ENCODE measurements at places on chromosomes 4 and X.

DNA sequence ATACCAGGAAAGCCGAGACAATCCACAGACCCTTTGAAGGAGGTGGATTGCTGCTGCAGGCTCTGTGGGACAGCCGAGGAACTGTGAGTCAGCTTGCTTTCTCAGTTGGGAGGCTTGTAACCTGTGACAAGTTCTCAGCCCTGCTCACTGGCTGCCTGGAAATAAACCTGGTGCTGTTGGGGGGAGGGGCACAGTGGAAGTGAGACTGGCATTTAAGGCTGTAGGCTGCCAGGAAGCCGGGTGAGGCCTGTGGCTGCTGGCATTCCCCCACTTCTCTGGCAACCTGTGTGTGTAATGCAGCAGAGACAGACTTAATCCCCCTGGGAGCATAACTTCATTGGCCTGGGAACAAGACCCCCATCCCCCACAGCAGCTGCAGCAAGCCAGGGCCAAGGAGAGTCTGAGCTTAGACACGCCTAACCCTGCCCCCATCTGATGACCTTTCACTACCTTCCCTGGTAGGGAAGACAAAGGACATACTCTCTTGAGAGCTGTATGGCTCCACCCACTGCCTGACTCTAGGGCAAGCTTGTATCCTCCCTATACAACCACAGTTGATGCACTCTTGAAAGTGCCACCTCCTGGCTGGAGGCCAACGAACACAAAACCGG, 64.1 kb downstream of the ALPK1 start:
- no peak for DNase-seq

GRCh38 chr4:88999392-88999930, 57.5 kb downstream of the FAM13A start:
- DNase-seq, result no peak

DNA sequence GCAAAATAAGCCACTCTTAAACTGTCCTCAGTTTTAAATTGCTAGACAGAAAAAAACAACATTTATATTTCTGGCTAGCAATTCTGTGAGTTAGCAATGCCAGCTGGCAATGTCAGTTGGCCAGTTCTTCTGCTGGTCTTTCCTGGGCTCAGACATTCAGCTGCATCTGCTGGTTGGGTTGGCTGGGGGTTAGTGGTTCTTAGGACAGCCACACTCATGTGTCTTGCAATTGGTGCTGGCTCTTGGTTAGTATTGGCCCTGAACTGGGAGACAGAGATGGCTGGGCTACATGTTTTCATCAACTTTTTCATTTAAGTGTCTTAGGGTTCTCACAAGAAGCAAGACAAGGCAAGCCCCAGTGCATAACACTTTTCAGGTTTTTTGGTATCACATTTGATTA, 48.0 kb upstream of the PDLIM5 start:
- no peak for DNase-seq

GRCh38 chr4:7960790-7961655, 21.4 kb upstream of the AFAP1 start:
- peak; percentile 98 for DNase-seq

GRCh38 chrX:149510386-149510785, 5.3 kb upstream of the IDS start:
- no peak for DNase-seq

GRCh38 chr4:48247878-48248558, 21.6 kb downstream of the TEC start:
- no peak for DNase-seq

DNA sequence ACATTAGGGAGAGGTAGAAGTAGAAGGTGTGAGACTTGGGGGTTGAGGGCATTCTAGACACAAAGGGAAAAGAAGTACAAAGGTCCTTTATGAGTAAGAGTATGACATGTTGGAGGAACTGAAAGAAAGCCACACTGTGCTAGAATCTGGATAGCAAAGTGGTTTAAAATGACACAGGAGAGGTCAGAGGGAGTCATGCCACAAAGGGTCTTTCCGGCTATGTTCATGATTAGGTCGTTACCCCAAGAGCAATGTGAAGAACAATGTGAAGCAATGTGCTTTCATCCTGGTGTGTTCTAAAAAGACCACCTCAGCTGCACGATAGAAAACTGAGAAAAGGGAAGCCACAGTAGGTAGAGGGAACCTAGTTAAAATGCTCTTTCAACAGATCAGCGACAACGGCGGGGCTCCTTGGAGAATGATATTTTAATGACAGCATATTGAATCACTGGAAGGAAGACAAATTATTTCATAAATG, 29.2 kb downstream of the SMIM14 start:
- DNase-seq, result no peak

DNA sequence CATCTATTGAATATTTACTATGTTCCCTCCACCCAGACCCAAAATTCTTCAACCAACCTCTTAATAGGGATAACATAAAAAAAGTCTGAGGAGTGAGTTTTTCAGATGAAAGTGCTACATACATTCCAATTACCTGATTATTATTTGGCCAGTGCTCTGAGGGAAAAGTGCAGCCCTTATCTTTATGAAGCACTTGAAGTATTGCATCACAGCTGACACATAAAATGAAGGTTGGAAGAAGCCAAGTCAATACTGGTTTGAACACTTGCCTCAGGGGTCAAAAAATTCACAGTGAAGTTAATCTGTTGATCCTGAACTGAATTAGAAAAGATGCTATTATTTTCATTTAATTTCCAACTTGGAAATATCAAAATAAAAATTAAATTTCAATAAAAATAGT, 498.9 kb downstream of the INPP4B start:
- no peak for DNase-seq

GRCh38 chr4:8041172-8041571, 101.5 kb upstream of the AFAP1 start:
- DNase-seq, result no peak

- no peak for DNase-seq
Observed at GRCh38 chr4:31983246-31983645, 1263.1 kb downstream of the PCDH7 start.

GRCh38 chrX:42823443-42823842, 45.5 kb upstream of the PPP1R2C start:
- no peak for DNase-seq

DNA sequence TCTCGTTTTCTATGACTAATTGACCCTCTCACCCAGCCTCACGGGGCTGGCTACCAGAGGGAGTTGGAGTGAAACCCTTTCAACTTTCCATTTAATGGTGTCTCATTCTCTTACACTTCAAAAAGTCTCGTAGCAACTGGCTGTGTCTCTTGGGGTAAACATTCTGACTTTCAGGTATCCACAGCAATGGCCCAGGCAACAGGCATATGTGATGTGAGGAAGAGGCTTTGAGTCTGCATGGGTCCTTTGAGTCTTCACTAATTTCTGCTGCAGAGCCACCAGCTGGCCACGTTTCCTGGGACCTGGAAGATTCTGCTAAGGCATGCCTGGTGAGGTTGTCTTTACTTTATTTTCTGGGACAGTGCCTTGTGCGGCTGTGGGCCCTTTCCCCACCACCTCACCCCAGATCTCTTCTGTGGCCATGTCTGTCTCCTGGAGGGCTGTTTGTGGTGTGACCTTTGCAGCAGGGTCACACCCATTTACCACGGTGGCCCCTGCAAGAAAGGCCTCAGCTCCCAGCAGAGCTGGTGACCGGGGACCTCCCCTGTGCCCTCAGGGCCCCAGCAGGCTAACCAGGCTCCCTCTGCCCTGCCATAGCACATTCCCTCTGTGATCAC, 112.5 kb upstream of the FRG1 start:
- DNase-seq, result no peak

DNA sequence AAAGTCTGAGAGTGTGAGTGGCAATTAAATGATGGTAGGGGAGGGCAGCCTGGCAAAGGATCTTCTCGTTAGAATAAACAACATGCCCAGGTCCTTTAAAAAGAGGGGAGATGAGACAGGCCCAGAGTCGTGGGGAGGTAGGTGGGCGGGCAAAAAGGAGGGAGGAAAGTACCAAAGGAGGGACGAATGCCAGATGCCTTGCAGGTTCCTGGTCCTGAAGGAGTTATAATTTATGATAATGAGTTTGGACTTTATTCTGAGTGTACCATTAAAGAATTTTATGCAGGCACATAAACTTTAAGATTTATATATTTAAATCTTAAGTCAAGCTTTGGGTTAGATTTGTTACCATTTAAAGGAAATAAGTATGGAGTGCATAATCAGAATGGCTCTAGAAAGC, 62.3 kb upstream of the SMARCA5 start:
- no peak for DNase-seq

GRCh38 chr4:129899849-129900248, 803.9 kb downstream of the C4orf33 start:
- DNase-seq, result no peak

DNA sequence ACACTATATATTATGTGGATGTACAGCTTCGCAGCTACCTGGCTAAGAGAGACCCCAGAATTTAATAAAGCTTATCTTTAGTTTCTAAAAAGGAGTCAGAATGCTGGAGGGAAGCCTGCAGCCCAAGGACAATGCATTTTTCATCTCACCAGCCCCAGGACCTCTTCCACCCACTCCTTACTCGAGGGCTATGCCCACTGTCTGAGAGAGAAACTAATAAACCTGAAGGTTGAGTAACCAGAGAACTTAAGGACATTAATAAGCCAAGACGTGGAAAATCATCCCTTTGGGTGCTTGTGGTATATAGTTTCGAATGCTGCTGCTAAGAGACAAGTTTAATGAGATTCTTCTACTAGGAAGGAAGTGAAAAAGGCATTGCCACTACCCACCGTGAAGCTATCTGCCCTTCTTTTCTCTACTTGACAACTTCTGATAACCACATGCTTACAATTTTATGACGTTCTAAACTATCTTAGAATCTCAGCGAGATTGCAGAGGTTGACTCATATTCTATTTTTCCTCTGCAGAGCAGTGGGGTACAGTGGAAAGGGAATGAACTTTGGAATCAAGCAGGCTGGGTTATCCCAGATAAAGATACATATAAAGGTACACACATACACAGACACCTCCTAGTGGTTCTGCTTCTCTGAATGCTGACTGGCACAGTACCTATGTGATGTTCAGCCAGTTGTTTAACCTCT, 3.3 kb downstream of the RELL1 start:
- no peak for DNase-seq

- DNase-seq, result no peak
Observed at GRCh38 chr4:94581766-94582165, 130.0 kb downstream of the PDLIM5 start.

DNA sequence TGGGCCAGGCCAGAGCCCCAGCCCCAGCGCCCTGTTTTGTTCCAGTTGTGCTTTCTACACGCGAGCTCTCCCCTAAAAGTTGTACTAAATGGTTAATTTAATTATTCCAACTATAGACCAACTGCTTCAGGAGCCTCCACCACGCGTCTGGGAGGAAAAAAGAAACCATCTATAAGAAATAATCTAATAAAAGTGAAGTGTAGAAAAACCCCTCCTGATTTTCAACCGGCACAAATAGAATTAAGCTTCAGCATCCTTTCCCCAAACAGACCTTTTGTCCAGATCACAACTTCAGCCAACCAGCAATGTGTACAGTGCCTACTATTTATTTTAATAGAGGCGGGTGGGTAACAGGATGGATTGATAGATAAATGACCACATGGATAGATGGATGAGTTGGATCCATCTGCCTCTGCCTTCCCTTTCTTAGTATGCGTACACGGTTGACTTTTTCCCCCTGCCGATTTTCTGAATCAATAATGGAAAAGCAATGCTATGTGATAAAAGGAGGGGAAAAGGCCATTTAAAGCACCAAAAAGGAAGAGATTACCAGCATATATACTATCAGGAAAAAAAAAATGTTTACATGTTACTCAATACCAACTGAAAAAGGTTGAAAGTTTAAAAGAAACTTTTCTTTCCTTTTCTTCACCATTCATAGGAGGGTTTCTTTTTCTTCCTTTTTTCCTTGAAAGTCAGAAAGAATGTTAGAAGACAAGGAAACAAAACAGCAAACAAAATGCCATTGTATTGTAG, 3.7 kb upstream of the PHOX2B start:
- no peak for DNase-seq

DNA sequence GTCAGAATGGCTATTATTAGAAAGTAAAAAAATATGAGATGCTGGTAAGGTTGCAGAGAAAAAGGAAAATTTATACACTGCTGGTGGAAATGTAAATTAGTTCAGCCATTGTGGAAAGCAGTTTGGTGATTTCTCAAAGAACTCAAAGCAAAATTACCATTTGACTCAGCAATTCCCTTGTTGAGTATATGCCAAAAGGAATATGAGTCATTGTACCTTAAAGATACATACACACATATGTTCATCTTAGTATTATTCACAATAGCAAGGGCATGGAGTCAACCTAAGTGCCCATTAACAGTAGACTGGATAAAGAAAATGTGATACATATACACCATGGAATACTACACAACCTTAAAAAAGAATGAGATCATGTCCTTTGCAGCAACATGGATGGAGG, 148.2 kb downstream of the COMMD8 start:
- no peak for DNase-seq

DNA sequence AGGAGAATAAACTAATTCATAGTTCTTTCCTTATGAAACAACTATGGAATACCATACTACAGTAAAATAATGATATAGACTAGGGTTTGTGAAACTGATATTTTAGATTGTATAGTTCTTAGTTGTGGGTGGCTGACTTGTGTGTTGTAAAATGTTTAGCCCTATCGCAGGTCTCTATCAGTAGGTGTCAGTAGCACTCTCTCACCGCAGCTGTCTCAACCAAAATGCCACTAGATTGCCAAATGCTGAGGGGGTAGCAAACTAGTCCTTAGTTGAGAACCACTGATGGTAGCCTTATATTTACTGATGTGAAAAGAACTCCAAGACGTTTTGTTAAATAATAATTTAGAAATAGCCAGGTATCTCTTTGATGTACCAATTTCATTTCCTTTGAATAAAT, 48.1 kb downstream of the RHOXF2B start:
- DNase-seq, result no peak

DNA sequence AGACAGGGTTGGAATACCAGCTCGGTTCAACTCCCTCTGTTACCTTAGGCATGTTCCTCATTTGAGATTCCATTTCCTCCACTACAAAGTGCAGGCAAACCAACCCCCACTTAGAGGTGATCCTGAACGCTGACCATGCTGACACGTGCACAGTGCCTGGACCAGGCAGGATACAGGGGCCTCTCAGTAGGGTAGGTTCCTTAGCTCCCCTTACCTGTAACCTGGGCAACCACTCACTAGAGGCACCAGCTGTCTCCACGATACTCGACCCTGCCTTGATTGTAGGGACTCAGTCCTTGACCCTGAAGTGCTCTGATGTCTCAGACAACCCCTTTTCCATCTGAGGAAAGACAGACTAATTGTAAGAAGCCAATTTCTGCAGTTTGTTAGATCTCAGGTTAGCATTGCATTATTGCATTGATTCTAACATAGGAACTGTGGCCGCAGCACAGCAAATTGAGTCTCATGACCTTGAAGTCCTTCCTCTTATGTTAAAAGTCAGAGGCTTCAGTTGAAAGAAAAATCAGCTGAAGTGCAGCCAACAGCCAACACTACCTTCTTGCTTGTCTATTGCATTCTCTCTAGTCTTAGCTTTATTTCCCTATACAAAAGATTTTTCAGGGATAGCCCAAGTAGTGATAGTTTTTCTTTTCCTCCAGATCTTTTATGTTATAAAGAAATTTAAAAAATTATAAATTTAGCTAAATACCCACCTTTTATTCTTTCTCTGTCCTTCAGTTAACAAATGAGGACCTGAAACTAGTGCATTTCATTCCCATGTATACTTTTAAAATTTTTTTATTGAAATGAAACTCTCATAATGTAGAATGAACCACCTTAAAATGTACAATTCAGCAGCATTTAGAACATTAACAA, 11.2 kb upstream of the C1QTNF7 start:
- DNase-seq, result no peak

GRCh38 chr4:15488658-15489470, 19.2 kb downstream of the CC2D2A start:
- peak; percentile 77 for DNase-seq
